ENCODE measurements at places on chromosomes 16 and 17. TPM values are rescaled to one million over a fixed set of nuclear protein-coding genes. Genes with fewer than 3 reads are reported as not detected.

- DNase-seq, result no peak
These were observed 27.7 kb downstream of the NECAB2 start for GRCh38 chr16:83995754-83996153.

The MARVELD3 gene
- total RNA-seq, result 38.4 TPM

- no peak for DNase-seq
These were observed 217.2 kb downstream of the CA10 start for GRCh38 chr17:51941272-51941671.

The PRKCB gene
- not detected for total RNA-seq

DNA sequence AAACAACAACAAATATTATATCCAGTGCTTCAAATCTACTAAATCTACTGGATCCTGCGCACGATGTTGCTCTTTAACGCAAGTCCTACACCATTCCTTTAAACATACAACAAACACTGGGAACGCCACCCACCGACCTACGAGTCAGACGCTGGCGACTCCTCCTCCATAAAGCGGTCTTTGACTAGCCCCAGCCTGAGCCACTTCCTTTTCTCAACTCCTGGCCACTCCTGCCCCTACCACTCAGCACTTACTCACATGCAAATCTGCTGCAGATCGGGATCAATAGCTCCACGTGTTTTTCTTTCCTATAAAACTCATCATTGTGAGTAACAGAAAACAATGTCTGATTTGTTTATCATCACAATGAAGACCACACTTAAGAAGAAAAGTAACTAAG, 32.8 kb upstream of the MNT start:
- DNase-seq, result no peak

- no peak for DNase-seq
These were observed 63.5 kb downstream of the PRKCA start for GRCh38 chr17:66365903-66366302.

GRCh38 chr16:85167589-85168537, 55.6 kb upstream of the CIBAR2 start:
- no peak for DNase-seq

DNA sequence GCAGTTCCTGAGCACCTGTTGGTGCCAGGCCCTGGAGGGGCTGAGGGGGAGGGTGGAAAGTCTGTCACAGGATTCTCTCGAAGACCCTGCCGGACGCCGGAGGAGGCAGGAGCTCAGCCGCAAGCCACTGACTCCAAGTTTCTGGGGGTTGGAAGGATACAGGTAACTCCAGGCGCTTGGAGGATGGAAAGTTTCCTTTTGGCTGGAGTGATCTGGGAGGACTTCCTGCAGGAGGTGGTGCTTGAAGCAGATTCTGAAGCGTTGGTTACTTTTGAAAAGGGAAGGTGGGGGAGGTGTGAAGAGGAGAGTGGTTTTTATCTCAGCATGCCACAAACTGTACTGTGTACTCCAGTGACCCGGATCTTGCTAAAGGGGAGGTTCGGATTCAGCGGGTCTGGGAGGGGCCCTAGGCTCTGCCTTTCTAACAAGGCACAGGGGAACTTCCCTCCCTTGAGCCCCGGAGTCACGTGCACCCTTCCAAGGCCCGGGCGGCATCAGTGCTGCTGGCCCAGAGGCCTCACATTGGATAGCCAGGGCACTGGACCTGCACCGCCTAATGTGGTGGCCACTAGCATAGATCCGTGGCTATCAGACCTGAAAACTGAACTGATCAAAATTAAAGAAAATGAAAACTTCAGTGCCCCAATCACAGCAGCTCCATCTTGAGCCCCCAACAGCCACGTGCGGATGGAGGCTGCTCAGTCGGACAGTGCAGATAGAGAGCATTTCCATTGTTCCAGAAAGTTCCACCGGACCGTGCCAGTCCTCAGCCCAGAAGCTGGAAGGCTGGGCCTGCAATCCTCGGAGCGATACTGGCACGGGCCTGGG, 42.2 kb upstream of the GSE1 start:
- no peak for DNase-seq

- DNase-seq, result no peak
These were observed 72.5 kb upstream of the IRX3 start for GRCh38 chr16:54359081-54359480.

GRCh38 chr16:53024045-53024444, 28.7 kb downstream of the CHD9NB start:
- DNase-seq, result no peak

All from Calu3 (cell line).